ENCODE measurements at places on chromosomes 2 and 18.

GRCh38 chr2:58669998-58670397 lies 428.9 kb upstream of the FANCL start:
- DNase-seq: no peak

- peak; percentile 60 for DNase-seq
Measured at GRCh38 chr18:35581898-35582641, 530 bp downstream of the GALNT1 start.

DNA sequence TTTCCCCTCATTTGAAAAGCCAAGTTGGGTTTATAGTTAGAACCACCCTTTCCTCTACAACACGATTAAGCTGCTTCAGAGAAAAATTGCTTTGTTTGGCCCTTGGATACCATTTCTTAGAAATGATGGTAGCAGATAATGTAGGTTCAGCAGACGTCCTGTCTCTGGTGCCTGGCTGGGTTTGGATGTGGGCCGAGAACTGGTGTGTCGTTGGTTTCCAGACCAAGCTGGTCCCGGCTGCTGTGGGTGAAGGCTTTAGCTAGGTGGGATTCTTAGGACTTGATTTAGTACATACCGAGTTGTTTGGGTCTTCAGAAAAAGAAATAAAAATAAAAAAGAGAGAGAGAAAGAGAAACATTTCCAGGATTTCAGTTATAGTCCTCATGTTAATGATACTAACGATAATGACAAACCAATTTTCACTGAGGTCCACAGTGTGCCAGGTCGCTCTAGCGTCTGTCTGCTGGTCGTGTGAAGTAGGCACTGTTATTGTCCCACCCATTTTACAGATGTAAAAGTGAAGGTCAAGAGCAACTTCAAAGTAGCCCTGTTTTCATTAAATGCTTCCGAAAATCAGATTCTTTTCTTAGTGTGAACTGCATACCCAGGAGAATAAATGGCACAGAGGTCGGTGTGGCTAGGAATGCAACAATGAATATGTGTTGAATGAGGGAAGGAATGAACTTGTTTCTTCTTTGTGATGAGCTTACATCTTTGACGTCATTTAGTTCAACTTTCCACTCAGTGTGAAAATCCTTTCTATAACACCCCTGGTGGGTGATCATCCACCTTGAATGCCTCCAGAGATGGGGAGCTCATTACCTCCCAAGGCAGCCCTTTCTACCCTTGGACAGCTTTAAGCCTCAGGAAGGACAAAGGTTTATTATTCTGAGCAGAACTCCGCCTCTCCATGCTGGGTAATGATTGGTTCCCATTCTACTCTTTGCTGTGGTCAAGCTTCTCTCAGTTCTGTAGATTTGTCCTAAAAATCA lies 115.9 kb downstream of the INHBB start:
- no peak for DNase-seq

GRCh38 chr2:191113761-191114160 lies 37.0 kb downstream of the STAT4 start:
- no peak for DNase-seq

DNA sequence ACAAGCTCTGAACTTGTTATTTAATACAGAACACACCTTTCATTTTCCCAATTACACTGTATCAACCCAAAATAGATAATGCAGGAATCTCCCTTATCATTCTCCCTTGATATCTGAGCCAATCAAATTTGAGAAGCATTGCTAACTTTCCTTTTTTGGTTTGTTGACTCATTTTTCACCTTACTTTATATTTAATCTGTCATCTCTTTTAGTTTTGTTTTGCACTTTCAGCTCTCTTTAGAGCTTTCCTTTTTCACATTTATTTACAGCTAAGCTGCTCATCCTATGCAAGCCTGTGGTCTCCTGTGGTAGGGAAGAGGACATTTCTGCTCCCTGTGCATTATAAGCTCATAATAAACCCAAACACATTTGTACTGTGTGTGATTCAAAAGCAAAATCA lies 50.1 kb downstream of the ITGAV start:
- no peak for DNase-seq

GRCh38 chr2:86556508-86556907 lies 6.7 kb downstream of the CHMP3 start:
- DNase-seq: no peak

- DNase-seq: no peak
Measured at GRCh38 chr18:24317370-24317769, 80.3 kb downstream of the OSBPL1A start.

GRCh38 chr2:226403369-226403768 lies 396.3 kb downstream of the IRS1 start:
- no peak for DNase-seq

DNA sequence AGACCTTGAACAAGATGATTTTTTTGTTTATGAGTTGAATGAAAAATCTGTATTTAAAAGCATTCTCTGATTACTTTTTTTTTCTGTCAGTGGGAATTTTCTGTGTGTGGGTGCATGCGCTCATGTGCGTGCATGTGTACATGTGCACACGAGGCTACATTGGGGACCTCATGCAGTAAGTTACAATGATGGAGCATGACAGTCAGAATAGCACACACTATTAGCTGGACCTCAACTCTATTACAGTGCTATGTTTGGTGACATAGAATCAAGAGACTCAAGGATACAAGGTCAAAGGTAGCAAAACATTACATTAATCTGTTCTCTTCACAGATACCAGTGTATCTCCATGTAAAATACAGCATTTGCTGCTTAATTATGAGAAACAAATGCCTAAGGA lies 276.8 kb upstream of the FIGN start:
- no peak for DNase-seq

GRCh38 chr18:35410561-35410960 lies 33.4 kb upstream of the ZNF396 start:
- DNase-seq: no peak

GRCh38 chr2:3311601-3312000 lies 66.0 kb downstream of the EIPR1 start:
- DNase-seq: no peak

DNA sequence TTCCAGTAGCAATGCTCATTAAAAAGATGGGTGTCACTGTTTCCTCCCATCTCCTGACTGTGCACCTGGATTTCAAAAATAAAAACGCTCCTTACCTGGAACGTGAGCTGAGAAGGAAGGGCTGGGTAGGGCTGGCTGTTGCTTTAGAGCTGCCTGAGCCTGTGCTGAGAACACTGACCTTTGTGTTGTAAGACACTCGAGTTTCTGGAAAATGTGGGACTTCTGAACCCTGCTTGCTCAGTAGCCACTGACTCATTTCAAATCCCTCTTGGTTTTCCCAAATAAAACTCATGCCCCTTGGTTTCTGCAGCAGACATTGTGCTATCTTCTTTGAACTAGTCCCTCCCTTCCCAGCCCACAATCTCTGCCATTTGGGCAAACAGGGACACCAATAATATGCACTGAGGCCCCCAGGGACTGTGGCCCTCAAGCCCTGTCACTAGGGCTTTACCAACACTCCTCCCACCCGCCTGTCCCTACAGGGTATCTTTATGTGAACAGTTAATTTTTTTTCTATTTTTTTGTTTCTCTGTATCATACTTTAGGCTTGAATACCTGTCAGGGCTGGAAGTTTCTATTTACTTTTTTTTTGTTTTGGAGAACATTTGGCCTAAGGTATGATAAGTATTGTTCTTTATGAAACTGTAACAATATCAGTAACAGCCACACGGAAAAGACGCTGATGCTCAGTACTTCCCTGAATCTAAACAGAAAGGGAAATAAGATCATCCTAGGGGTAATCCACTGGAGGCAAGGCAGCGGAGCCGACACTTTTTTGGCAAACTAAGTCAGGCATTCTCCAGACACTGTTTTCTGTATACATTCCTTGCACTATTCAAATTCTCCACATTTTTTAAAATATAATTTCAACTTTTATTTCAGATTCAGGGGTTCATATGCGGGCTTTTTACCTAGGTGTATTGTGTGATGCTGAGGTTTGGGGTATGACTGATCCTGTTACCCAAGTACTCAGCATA lies 280.2 kb downstream of the STK39 start:
- no peak for DNase-seq

- DNase-seq: no peak
Measured at GRCh38 chr18:5542515-5543035, 1.2 kb downstream of the EPB41L3 start.

- DNase-seq: no peak
Measured at GRCh38 chr2:44960871-44961270, 19.4 kb downstream of the SIX3 start.

DNA sequence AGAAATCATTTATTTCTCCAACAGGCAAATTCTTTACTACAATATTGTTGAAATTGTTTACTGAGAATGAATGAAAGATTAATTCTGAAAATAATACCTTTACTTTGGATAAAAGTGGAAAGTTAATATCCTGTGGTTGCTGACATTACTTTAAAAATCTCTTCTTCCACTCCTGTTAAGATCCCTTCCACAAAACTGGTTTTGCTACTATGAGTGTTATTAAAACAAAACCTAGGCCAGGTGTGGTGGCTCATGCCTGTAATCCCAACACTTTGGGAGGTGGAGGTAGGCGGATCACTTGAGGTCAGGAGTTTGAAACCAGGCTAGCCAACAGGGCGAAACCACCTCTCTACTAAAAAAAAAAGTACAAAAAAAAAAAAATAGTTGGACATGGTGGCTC lies 123.9 kb upstream of the CCDC150 start:
- no peak for DNase-seq

DNA sequence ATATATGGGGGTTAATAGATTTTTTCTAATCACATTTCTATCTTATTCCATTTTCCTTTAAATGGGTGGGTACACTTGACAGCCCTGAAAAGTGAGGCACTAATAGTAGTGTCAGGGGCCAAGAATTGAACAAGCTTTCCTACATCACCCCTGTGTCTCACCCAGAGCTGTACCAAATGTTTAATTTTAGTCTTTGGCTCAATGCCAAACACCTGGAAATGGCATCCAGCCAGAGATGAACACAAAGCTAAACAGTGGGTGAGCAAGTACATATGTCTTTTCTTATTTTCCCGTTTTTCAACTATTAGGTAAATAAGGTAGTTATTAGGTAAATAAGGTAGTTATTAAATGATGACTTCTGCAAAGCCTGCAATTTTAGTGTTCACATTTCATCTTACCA lies 276.3 kb upstream of the ERBB4 start:
- DNase-seq: no peak

- DNase-seq: no peak
Measured at GRCh38 chr2:177606636-177607035, 214.1 kb downstream of the AGPS start.

GRCh38 chr2:85779641-85780315 lies 26.0 kb downstream of the ATOH8 start:
- no peak for DNase-seq

- no peak for DNase-seq
Measured at GRCh38 chr2:44983836-44984604, 25.2 kb downstream of the SIX2 start.

- DNase-seq: no peak
Measured at GRCh38 chr2:239920693-239921365, 104.3 kb downstream of the NDUFA10 start.

DNA sequence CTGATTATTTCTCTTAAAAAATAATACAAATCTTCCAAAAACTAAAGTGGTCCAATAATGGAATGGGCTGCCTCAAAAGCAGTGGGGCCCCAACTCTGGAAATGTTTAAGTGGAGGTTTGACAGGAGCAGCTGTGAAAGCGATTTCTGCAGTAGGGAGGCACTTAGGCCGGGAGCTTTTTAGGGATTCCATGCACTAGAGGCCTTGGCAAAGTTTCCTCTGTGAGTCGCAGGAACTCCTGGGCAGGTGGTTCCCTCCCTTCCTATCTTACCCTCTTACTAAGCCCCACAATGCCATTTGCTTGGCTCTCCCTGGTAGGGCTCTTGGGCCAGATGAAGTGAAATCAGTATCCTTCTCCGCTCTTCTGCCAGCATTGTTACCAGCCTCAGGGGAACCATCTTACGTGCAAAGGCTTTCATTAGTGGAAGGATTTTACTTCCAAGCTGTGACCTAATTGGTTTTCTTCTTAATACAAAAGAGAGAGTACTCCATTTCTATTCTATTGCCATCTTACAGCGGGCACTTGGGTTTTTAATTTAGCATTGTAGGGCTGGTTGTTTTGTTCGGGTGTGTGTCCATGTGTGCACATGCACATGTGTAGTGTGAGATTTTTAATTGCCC lies 34.3 kb upstream of the C18orf32 start:
- DNase-seq: no peak

- DNase-seq: no peak
Measured at GRCh38 chr2:38039121-38039910, 36.6 kb downstream of the CYP1B1 start.

DNA sequence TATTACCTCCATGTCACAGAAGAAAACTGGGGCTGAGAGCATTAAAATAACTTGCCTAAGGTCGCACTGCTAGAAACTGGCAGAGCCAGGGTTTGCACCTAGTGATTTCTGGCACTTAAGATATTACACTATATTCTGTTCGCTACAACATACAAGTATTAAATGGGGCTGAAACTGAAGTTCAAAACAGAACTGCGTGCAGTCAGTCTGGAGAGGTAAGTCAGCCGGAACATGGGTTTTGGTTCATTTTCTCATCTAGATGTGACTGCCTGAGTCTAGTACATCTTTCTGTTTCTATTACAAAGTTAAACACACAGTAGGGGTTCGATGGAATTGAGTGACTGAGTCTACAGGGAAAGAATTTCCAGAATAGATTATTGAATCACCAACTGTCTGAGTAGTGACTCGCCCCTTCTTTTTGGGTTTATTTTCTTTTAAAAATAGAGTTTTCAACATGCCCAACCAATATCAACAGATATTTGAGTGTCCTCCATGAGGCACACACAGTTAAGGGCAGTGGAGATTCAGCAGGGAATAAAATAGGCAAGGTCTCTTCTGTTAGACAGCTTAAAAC lies 150.8 kb downstream of the RNF152 start:
- DNase-seq: no peak

DNA sequence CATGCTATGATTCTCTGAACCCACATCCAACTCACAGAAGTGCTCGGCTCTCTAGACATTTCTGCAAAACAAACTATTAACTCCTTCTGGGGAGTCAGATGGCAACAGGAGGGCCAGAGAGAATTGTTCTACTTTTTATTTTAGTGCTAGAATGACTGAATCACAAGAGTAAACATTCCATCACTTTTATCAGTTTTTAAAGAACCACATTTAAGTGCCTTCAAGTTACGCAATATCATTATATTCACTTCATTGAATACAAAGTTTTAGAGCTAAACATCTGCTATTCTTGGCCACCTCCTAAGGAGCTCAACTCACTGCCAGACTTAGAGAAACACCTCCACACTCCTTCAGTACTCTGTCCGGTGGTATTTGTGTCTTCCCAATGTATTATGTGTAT lies 22.4 kb downstream of the B4GALT6 start:
- DNase-seq: no peak

DNA sequence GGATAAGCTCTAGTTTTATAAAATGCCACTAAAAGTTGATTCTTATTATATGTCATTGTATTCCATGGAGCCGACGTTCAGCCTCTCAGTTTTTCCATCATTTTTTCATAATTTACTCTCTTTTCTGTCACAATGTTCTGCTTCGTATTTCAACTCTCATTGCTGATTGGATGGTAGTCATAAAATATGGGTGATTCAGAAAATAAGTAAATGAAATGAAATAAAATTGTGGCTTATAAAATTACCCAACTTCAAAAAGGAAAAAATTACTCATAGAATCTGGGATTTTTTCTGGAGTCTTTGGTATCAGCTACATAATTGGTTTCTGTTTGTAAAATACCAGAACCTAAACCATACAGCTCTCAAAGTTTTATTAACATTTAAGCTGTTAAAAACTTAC lies 139.7 kb upstream of the ITGA4 start:
- DNase-seq: no peak

All from erythroblast (primary cell).